ENCODE measurements at places on chromosomes 2 and 18.

DNA sequence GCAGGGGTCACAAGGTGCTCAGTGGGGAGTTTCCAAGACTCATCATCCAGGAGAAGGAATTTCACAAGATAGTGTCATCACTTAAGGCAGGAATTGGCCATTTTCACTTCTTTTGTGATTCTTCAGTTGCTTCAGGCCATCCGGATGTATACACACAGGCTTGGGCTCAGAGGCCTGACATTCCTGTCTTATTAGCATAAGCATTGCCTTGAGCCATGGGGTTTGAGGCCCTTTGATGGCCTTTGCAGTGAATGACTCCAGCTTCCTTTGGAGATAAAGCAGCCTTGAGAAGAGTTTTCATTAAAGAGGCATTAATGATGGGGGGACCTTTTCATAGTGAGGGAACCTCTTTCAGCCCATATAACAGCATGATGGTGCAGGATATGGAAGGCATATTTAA, 366.0 kb upstream of the CNTNAP5 start:
- DNase-seq: no peak

- DNase-seq: no peak
Observed at GRCh38 chr2:10717628-10718027, 3.8 kb upstream of the ATP6V1C2 start.

DNA sequence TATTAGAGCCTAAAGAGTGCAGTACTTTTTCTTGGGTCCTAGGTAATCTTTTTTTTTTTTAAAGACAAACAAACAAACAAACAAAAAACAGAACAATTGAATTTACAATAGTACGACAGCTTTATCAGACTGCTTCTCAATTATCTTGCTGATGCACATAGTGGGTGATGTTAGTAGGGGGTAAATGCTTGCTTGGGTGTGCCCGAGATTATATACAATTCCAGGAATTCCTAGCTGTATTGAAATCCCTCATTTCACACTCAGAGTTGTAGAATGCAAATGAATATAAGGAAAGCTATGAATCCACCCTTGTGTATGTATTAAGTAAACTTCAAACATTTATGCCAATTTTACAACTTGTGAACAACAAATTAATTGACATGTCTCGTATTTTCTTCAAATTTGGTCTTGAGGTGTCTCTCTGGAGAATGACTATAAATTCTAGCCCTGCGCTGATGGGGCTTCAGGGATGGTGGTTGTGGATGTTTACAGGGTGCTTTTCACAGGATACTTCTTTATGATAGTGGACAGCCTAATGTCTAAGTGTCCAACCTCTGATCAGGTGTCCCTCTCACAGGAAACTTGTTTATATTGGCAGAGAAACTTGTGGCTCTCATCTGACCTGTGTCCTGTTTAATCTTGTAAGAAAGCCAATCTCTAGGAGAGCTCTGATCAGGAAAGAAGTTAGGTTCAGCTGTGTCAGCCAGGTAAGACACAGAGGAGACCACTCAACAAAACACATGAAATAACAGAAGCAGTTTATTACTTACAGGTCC, 61.9 kb upstream of the SLC39A10 start:
- no peak for DNase-seq

DNA sequence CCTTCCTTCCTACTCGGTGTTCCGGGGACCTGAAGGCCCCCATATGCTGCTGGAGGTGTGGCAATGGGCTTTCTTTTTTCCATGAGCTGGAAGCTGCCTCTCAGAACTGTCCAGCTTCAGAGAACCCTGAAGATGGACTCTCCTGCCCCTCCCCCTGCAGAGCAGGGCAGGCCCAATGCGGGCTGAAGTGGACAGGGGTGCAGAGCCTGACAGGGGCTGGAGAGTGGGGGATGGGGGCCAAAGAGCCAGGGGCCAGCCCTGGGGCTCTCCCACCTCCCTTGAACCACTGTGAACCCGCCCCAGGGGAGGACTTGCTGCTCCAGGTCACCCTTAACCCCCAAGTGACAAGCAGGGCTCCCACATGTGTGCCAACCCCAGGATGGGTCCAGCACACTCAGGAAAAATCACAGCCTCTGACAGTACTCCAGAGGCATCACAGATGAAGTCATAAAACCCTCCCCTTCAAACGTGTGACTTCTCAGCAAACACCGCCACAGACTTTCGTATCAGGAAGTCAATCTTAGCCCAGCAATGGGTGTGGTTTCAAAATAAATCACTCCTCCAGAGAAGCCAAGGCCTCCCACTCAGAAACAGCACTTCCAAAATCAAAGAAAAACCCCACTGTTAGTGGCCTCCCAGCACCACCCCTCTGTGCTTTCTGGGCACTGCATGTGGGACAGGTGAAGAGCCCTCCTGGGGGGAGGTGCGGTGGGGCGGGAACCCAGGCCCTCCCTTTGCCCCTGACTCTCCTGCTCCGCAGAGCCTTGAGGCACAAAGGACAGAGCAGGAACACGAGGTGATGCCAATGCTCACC, 135.8 kb downstream of the HDAC4 start:
- no peak for DNase-seq

- DNase-seq: no peak
Observed at GRCh38 chr18:22322243-22322691, 95.4 kb downstream of the CTAGE1 start.

- DNase-seq: no peak
Observed at GRCh38 chr2:176490061-176490861, 221.0 kb downstream of the MTX2 start.

- no peak for DNase-seq
Observed at GRCh38 chr2:1360144-1360543, 53.1 kb upstream of the TPO start.

DNA sequence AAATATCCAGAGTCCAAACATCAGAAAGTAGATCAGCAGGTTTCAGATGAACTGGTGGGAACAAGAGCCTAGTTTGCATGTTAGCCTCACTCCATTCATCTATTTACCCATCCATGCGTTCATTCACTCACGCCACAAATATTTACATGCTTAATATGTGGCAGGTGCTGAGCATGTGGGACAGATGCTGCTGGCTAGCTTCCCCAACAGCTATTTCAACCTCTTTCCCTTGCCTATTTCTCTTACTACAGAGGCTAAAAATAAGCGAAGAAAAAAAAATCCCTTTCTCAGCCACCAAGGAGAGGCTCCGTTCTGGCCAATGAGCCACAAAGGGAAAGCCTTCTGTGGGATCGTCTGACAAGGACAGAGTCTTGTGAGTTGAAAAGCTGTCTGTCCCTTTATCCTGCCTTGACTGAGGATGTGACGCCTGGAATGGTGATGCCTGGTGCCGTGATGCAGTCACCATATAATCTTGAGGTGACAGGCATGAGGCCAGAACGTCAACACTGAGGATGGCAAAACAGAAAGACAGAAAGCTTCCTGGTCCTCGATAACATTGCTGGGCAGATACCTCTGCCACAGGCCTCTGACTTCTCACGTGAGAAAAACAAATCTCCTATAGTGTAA, 78.2 kb downstream of the KCTD1 start:
- DNase-seq: no peak

DNA sequence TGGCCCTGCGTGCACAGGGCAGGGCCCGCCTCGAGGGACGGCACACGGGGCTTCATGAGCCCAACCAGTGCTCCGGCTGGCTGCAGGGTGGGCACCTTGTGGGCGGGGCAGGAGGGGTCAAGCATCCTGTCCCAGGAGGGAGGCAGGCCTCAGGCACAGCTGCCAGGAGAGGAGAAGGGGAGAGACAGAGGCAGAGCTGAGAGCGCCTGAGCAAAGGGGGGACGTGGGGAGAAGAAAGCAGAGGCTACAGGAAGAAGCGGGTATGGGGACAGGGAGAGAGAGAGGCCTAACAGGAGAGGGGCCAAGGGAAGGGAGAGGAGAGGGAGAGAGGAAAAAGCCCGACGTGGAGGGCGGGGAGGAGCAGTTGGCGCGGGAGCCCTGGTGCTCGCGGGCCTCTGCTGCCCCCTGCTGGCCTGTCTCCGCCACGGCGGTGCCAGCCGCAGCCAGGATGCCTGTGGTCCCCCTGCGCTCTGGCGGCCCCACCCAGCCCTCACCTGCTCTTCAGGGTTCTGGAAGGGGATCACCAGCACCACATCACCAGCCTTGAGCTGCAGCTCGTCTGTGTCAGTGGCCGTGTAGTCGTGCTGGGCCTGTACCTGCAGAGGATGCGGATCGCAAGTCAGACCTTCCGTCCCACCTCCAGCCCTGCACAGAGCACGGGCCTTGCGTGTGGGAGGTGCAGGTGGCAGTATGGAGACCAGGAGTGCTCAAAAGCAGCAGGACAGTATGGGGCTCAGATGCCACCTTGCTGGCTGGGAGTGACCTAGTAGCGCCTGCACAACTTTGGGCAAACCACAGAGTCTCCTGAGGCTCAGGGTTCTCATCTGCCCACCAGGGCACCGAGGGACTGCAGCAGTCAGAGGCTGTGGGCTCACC, 56.8 kb downstream of the BIN1 start:
- peak; percentile 64 for DNase-seq

GRCh38 chr18:80129672-80130367, 20.8 kb downstream of the ADNP2 start:
- DNase-seq: no peak

DNA sequence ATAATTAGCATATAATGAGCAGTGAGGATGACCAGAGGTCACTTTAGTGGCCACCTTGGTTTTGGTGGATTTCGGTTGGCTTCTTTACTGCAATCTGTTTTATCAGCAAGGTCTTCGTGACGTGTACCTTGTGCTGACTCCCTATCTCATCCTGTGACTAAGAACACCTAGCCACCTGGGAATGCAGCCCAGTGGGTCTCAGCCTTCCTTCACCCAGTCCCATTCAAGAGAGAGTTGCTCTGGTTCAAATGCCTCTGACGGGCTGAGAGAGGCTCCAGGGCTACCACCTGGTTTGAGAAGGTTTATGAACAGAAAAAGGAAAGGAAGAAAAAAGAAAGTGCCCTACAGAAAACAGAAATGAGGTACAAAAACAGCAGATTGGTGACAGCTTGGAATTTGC, 738.7 kb downstream of the SOCS6 start:
- no peak for DNase-seq

GRCh38 chr2:124575497-124575896, 550.4 kb downstream of the CNTNAP5 start:
- no peak for DNase-seq

DNA sequence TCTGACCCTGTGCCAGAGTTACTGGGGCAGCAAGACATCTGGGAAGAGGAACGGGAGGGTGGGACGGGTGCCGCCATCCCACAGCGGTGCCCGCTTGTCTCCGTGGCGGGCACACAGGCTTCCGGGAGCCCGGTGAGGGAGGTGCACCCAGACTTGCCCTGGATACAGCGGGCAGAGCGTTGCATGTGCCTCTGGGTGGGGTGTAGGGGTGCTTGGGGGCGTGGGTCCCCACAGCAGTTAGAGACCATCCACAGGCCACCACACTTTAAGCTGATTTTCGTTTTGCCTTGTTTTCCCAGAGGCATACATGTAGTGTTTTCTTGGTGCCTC, 45.1 kb downstream of the SH3BP4 start:
- no peak for DNase-seq

DNA sequence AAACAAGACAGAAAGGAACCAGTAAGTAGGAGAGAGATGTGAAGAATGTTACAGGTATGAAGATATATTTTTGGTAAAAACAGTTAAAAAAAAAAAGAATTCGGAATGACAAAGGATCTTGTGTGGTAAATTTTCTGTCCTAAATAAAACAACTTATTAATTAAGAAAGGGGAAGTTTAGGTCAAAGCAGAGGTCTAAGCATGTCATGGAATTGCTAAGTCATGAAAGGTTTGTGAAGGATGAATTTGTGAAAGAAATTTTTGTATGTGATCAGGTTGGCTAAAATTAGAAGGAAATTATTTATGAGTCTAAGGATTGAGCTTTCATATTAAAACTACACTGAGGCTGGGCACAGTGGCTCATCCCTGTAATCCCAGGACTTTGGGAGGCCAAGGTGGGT, 11.1 kb upstream of the ALPG start:
- no peak for DNase-seq

- DNase-seq: no peak
Observed at GRCh38 chr18:11258039-11258610, 108.8 kb upstream of the PIEZO2 start.

DNA sequence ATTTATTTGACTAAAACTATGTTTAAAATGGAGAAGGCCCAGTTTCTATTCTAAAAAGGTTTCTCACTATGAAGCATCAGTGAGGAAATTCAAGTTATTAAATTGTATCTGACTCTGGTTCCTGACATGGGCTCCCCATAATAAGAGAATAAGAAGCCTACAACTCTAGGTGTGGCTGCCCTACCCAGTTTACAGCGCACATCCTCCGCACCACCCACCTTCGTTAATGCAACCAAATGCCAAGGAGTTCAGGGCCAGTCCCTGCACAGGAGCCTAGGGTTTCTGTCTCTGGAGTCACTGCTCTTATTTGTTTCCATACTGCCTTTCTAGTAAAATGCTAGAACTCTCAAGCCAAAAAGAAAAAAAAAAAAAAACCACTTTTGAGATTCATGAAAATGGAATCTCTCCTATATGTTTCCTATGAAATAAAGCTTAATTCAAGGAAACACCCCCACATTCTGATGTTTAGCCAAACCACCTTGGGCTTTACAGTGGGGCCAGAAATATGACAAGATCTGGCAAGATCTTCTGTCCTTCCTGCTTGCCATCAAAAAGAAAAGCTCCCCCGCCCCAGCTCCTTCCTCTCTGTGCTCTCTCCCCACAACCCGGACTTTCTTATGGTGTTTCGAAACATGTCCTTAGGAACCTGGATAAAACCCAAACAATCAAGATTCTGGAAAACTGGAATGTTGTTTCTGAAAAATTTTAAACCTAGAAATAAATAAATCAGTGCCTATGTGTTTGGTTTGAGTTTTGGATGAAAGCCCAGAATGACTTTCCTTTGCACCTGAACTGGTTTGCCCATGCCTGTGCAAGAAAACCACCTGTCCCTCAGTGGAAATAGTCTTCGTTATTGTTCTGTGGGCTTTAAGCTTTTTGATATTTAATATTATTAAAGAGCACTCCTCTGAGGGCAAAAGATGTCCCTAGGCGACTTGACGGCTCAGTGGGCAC, 136.7 kb downstream of the SP3 start:
- no peak for DNase-seq

- no peak for DNase-seq
Observed at GRCh38 chr2:1283871-1284270, 129.4 kb upstream of the TPO start.

- no peak for DNase-seq
Observed at GRCh38 chr2:75142081-75142480, 57.2 kb downstream of the TACR1 start.

GRCh38 chr18:60196836-60197606, 175.6 kb downstream of the MC4R start:
- DNase-seq: no peak

DNA sequence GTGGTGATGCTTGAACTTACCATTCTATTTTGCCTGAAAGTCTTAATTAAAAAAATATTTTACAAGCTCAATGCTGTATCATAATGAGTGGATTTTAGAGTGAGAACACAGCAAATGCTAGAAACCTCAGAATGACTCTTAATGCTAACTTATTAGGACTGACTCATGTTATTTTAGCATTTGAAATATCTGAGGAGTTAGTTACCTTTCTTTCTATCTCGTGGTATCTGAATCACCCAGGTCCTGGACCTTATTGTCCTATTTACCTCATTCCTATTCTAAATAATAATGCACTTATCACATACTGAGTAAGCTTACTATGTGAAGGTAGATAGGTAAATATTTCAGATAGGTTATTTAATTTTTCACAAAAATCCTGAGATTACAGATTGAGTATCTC, 70.7 kb downstream of the SOS1 start:
- no peak for DNase-seq

- no peak for DNase-seq
Observed at GRCh38 chr2:88188748-88189147, 18.6 kb downstream of the THNSL2 start.

- DNase-seq: peak; percentile 10
Observed at GRCh38 chr2:127465258-127465657, 47.0 kb downstream of the PROC start.

- no peak for DNase-seq
Observed at GRCh38 chr2:110134025-110134424, 18.4 kb upstream of the MALL start.
